A549 treated with AZD2906 at 1 μM for 4 hours (cell line): ENCODE measurements at places on chromosomes 6 and 20. TPM values are rescaled to one million over a fixed set of nuclear protein-coding genes. Genes with fewer than 3 reads are reported as not detected.

MTCH1 gene
- total RNA-seq: 116 to 134 TPM (median 132 TPM) in 5 replicates

CLDN20 gene
- total RNA-seq: not detected in 5 replicates

CRISP2 gene
- total RNA-seq: not detected in 5 replicates

TTK gene
- 15.2 to 20.9 TPM (median 17.8 TPM) in 5 replicates for total RNA-seq

MCHR2 gene
- not detected in 5 replicates for total RNA-seq

SYNDIG1 gene
- total RNA-seq: 1.1 to 2.0 TPM (median 1.4 TPM) in 5 replicates

TRIM10 gene
- 0.01 TPM in 1 of 5 replicates, not detected in the others for total RNA-seq

XKR7 gene
- 0.01 TPM in 3 of 5 replicates, not detected in the others for total RNA-seq

ZFP57 gene
- not detected in 5 replicates for total RNA-seq

CRIP3 gene
- total RNA-seq: 0.27 to 0.62 TPM (median 0.37 TPM) in 5 replicates

NINL gene
- 12.8 to 16.3 TPM (median 15.3 TPM) in 5 replicates for total RNA-seq

RFX6 gene
- not detected in 5 replicates for total RNA-seq

MKKS gene
- total RNA-seq: 13.1 to 17.8 TPM (median 17.5 TPM) in 5 replicates

CDC40 gene
- 6.5 to 10.2 TPM (median 7.7 TPM) in 5 replicates for total RNA-seq

GTPBP2 gene
- 15.4 to 19.6 TPM (median 17.6 TPM) in 5 replicates for total RNA-seq

NHSL1 gene
- total RNA-seq: 2.6 to 3.8 TPM (median 3.4 TPM) in 5 replicates

NHLRC1 gene
- 1.3 to 1.9 TPM (median 1.6 TPM) in 5 replicates for total RNA-seq

SLC35F1 gene
- 0.01 to 0.02 TPM (median 0.01 TPM) in 3 of 5 replicates, not detected in the others for total RNA-seq

HLA-DOB gene
- 0.05 to 0.14 TPM (median 0.12 TPM) in 4 of 5 replicates, not detected in the other for total RNA-seq

CFAP206 gene
- total RNA-seq: 0.34 to 0.58 TPM (median 0.48 TPM) in 5 replicates

NT5E gene
- total RNA-seq: 20.5 to 32.3 TPM (median 26.2 TPM) in 5 replicates

BMP2 gene
- total RNA-seq: 0.24 to 0.31 TPM (median 0.25 TPM) in 5 replicates

MEI4 gene
- total RNA-seq: not detected in 5 replicates

AVP gene
- total RNA-seq: not detected in 5 replicates

HM13 gene
- total RNA-seq: 201 to 260 TPM (median 245 TPM) in 5 replicates

CCN6 gene
- total RNA-seq: not detected in 5 replicates

NRSN1 gene
- not detected in 5 replicates for total RNA-seq

RGS17 gene
- 4.7 to 6.3 TPM (median 5.8 TPM) in 5 replicates for total RNA-seq

VWA7 gene
- 1.3 to 1.9 TPM (median 1.5 TPM) in 5 replicates for total RNA-seq

BPIFB4 gene
- not detected in 5 replicates for total RNA-seq

PRSS35 gene
- 0.06 to 0.14 TPM (median 0.06 TPM) in 5 replicates for total RNA-seq

NOX3 gene
- not detected in 5 replicates for total RNA-seq

HLA-DRA gene
- not detected in 5 replicates for total RNA-seq

LKAAEAR1 gene
- 0.65 to 3.1 TPM (median 2.4 TPM) in 5 replicates for total RNA-seq

FRS3 gene
- 2.2 to 3.1 TPM (median 2.8 TPM) in 5 replicates for total RNA-seq

CLPSL2 gene
- total RNA-seq: 0.53 to 2.0 TPM (median 1.00 TPM) in 5 replicates

GDAP1L1 gene
- total RNA-seq: 0.09 TPM in 1 of 5 replicates, not detected in the others

GFRA4 gene
- not detected in 5 replicates for total RNA-seq

HLA-DRB5 gene
- not detected in 5 replicates for total RNA-seq
